Muscle of back (tissue), 13 donors: ENCODE measurements at places on chromosomes 5 and 9.

- no peak for DNase-seq
These were observed 406.5 kb downstream of the SEMA5A start for GRCh38 chr5:9139344-9139743.

GRCh38 chr9:130993303-130994030, 15.5 kb upstream of the LAMC3 start:
- DNase-seq, result no peak

- no peak for DNase-seq
These were observed 1.9 kb downstream of the CERT1 start for GRCh38 chr5:75509546-75509945.

- no peak for DNase-seq
These were observed 208.8 kb upstream of the TARS1 start for GRCh38 chr5:33231935-33232334.

GRCh38 chr5:112616812-112617547, 120.7 kb upstream of the APC start:
- DNase-seq, result no peak
